ENCODE measurements at places on chromosomes 7 and 10.

GRCh38 chr10:91974960-91975359 lies 51.4 kb downstream of the BTAF1 start:
- DNase-seq: no peak

GRCh38 chr10:11765141-11765540 lies 23.0 kb downstream of the ECHDC3 start:
- no peak for DNase-seq

DNA sequence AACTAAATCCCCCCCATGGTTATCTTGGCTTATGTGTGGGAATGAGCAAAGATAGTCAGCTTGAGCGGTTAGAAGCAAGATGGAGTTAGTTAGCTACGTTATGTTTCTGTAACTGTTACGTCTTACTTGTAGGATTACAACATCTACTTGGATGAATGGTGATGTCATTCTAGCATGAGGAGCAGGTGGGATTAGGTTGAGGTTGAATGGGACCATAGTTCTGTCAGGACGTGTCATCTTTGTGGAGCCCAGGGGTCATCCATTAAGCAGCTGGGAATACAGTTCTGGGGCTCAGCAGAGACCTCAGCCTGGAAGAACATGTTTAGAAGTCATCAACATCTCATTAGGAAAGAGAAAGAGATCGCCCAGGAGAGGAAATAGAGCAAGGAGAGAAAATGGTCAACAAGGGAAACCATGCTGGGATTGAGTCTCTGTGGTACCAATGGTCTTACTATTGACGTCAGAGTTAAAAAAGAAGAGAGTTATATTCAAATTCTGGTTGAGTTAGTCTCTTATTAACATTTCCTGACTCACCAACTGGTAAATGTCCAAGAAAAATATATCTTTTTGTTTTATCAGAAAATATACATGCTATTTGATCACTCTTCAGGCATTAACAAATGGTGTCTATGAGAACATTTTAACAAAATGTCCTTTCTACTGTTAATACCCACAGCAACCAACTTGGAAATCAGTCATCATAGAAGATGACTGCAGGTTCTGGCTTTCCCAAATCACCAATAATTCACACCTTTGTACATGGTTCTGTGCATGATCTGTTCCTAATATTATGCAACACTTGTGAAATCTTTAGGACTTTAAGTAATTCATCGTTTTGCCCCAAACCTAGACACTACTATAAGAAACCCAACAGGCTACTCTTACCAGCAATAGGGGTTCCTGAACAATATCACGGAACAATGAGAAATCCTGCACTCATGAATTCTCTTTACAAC lies 96.9 kb downstream of the KIAA1217 start:
- DNase-seq: no peak

DNA sequence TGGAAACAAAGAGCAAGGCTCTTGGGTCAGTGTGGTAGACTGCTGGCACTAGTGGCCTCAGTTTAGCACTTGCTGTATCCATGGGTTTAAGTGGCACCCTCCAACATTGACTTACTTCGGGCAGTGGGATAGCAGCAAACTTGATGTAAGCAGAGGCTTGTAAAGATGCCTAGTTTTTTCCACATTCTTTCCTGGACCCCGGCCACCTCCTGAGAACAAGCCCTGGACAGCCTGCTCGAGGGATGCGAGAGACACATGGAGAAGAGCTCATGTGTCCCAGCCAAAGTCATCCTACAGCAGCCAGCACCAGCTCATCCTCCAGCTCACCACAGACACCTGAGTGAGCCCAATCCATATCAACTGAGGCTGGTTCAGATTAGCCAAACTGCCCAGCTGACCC lies 142.7 kb upstream of the PCBD1 start:
- no peak for DNase-seq

GRCh38 chr10:84175436-84175835 lies 1.8 kb downstream of the GPR15LG start:
- DNase-seq: no peak

DNA sequence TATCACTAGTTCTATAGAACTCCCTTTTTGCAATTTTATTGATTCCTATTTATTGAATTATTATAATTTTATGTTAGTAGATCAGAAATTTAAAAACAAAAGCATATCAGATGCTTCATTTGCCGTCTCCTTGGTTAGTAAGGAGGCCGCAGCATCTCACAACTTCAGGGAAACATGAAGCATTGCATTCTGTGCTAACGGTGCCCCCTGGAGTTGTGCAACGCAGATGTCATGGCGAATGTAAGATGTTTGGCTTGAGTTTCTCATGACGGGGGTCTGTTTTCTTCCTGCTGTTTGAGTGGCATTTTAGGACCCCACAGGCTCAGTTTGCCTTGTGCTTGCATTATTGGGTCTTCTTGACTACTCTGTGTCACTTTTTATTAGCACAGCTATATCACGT lies 124.8 kb downstream of the CNNM2 start:
- DNase-seq: no peak

DNA sequence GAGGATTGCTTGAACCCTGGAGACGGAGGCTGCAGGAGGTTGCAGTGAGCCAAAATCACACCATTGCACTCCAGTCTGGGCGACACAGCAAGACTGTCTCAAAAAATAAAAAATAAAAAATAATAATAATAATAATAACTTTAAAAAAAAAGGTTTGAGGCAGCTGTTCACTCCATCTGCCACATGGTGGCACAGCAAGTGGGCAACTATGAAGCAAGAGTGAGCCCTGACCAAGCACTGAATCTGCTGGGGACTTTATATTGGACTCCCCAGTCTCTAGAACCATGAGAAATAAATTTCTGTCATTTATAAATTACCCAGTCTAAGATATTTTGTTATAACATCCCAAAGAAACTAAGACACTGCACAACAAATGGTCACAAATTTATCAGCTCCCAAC lies 14.6 kb upstream of the BRI3 start:
- DNase-seq: no peak

DNA sequence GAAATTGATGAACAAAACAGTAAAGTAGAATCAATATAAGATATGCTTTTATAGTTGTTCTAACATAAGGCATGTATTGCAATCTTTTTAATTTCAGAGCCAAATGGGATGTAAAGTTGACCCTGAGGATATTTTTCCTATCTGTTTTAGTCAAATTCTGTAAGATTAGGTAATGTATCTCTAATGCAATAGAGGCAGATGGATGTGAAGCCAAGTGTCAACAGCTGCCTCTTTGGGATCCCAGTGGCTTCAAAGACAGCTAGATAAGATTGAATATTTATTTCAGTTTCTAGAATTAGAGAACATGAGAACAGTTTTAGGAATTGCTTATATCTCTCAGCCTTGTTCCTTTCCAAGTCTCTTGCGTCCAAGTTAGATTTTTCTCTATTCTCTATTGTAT lies 208.3 kb downstream of the DNAJB9 start:
- DNase-seq: no peak

DNA sequence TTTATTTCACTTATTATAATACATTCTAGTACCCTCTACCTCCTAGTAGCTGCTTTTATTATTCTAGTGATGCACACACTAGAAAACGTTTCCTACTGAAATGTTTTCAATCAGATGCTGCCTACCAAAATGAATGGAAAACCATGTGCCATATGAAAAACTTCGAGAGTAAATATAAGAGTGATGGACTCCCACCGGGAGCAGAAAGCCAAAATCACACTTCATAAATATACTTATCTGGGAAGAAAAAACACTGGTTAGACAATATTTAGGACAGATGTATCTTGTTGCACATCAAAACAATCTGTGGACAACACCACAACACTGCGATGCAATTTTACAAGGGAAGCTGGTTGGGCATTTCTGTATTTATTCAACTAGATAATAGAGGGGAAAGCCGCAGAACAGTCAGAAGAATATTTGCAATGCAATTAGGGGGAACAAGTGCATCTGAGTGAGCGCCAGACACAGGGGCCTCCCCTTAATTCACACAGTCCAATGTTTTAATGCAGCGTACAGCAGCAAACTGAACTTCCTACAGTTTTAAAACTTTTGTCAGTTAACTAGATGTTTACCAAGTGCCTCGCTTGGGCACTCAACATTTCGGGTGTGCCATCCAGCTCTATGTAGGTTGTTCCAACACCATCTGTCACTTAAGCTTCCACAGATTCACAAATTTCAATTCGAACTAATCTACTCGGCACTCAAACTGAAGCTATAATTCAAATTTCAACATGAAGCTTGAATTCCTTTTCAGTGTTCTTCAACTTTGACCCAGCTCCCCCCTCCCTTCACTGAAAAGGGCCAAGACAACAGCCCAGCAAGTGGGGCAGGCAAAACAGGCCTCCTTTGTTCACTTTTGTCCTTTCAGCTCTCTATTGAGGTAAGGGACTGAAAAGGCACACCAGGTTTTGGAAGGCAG lies 7.4 kb downstream of the NRCAM start:
- DNase-seq: no peak

DNA sequence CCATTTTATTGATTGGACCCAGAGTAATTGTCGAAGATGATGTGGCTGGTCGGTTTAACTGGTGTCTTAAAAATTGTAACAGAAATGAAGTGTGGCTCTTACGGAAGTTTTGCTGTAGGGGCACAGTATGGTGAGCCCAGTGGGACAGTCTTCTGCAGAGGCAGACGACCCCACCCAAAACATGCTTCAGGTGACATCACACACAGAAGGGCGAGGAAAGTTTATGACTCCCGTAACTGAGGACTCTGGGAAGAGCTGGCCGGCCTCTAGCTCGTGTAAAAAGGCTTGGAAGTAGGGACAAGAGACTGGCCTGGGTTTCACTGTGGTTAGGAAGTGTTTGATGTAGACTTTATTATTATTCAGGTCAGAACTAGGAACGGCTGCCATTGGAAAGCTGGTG lies 73.3 kb downstream of the HTR5A start:
- no peak for DNase-seq

- no peak for DNase-seq
These were observed 17.0 kb upstream of the CASD1 start for GRCh38 chr7:94492601-94493000.

GRCh38 chr10:46052057-46052790 lies 6.2 kb upstream of the MSMB start:
- no peak for DNase-seq
